ENCODE measurements at places on chromosomes 3 and 15.
A peak's percentile ranks its signal among the peaks of the same experiment; 100 is the strongest.

GRCh38 chr3:33119891-33120290, 6.1 kb downstream of the CRTAP start:
- DNase-seq = no peak

DNA sequence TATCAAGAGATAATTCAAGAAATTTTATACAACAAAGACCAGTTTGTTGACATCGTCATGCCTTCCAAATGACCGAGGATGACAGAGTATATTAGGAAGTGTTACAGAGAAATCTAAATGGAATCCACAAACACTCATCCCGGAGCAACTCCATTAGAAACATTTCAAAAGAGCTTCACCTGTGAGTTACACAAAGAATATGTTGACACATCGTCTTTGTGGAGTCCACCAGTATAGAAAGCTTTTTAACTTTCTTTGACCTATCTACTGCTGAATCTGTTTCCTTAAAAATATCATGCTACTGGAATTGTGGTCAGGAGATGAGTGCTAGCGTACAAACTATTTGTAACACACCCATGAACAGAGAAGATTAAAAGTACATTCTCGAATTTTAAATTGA, 130.4 kb downstream of the SUCLG2 start:
- DNase-seq = peak; percentile 67

GRCh38 chr15:40242213-40242599, 3.3 kb downstream of the PAK6 start:
- no peak for DNase-seq

DNA sequence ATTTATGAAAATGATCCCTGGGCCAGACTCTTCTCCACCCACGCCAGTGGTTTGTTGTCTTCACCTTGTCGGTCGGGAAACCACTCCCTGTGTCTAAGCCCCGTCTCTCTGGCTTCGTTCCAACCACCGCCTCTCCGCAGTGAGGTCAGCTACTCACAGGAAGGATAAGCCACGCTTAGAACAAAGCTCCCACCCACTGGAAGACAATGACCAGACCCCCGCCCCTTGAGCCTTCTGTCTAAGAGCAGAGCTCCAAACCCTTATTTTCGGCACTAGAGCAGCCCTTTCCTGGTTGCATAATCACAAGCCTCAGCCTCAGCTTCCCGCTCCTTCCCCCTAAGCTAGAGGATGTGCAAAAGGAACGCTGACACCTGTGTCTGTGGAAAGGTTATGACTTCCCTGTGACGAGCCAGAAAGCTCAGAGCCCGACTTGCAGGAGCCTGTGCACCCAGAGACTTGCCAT, 114.9 kb upstream of the MEF2A start:
- DNase-seq = no peak

- DNase-seq = no peak
Observed at GRCh38 chr3:148856384-148856783, 8.7 kb upstream of the CPA3 start.

DNA sequence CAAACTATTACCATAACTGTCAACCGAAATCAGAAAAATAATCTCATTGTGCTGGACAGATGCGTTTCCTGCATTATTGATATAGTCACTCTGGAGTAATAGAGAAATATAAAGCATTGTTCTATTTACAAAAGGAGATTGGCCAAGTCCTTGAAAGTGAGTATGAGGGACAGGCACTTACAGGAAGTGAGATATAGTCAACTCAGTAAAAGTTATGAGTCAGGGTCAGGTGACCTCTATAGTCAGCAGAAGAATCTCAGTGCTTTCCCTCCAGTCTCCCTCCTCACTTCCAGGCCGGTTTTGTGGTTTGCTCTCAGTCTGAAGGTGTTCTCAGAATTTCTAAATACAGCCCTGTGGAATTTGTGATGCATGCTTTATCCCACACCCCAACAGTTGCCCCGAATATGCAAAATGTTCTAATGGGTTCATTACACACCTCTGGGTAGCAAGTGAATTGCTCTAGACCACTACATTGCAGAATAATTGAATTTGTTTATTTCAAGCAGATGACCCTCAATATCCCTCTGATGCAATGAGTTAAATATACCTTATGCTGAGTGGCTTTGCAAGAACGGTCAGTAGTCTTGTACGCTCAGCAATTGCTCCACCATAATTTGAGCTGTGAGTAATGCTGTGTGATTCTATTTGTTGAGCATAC, 787.7 kb downstream of the MCTP2 start:
- DNase-seq = peak; percentile 66

DNA sequence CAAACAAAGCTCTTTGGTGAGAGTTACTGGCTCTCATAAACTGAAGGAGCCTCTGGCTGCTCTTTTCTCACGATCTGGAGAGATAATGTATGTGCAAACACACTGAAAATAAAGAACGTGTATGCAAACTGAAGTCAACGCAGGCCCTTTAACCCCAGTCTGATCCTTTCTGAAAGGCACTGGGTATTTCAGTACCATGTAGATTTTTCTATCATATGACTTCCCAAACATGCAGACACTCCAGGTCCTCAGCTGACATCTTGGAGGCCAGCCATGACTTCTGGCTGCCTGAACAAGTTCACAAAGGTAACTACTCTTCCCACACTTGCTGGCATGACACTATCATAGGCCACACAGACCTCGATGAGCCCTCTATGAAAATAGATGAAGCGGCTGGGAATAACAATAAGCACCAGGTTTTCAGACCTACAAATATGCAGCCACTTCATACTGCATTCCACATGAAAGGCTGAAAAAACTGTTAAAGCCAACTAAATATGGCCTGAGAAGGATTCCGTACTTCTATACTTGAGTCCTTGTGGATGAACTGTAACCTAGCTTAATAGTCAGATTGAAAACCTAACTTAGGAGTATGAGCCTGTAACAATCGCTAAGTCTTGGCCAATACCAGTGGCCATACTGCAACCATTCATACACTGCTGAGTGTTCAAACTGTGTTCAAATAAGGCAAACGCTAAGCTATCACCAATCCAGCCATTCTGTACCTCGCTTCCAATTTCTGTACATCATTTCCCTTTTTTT, 121.3 kb downstream of the THRB start:
- DNase-seq = no peak

GRCh38 chr15:77380033-77380432, 39.9 kb downstream of the PEAK1 start:
- no peak for DNase-seq

- DNase-seq = no peak
Observed at GRCh38 chr3:185311991-185312390, 50.9 kb upstream of the MAP3K13 start.

GRCh38 chr3:58116985-58117384, 93.8 kb downstream of the DNASE1L3 start:
- no peak for DNase-seq

- peak; percentile 33 for DNase-seq
Observed at GRCh38 chr15:75578173-75578947, 755 bp downstream of the PTPN9 start.

DNA sequence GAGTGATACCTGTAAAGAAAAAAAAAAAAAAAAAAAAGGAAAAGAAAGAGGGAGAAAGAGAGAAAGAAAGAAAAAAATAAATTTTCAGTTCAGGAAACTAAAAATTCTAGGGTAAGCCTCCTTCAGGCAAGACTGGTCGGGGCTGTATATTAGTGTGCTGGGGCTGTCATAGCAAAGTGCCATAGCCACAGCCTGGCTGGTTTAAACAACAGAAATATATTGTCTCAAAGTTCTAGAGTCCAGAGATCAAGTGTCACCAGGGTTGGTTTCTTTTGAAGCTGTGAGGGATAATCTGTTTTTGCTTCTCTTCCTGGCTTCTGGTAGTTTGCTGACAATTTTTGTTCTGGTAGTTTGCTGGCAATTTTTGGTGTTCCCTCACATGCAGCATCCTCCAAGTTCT, 48.4 kb upstream of the SLC25A26 start:
- no peak for DNase-seq

DNA sequence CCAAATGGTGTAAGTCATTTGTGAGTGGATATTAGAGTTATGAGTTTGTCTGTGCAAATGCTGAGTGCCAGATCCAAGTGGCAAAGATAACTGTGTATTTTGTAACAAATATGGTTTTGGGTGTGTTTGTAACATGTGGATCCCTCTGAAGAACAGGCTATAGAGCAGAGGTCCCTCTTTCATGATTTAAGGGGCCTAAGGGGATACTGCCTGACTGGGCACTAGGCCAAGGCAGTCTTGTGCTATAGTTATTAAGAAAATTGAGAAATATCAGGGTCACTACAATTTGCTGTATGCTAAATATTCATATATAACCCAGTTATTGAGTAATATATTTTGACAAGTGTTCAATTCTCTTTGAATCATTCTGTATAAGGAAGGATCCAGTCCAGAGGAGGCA, 555.6 kb upstream of the RGMA start:
- no peak for DNase-seq

DNA sequence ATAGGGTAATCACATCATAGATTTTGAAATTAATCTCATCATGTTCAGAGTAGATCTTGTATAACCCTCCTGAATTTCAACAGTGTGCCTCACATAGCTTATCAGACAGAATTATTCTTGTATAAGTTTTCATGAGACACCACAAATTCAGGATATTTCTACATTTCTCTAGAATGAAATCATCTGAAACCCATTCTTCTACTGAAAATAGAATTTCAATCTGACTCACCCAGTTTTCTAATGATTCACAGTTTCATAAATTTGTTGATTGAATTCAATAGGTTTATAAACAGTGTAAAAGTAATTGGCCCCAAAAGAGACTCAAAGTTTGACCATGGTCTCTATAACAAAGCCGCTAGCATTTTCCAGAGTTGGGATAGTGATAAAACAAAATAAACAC, 1082.6 kb upstream of the EPHA6 start:
- DNase-seq = no peak

GRCh38 chr3:133899311-133899710, 3.6 kb upstream of the RAB6B start:
- DNase-seq = no peak

- DNase-seq = no peak
Observed at GRCh38 chr3:59653405-59654122, 603.7 kb upstream of the CFAP20DC start.

DNA sequence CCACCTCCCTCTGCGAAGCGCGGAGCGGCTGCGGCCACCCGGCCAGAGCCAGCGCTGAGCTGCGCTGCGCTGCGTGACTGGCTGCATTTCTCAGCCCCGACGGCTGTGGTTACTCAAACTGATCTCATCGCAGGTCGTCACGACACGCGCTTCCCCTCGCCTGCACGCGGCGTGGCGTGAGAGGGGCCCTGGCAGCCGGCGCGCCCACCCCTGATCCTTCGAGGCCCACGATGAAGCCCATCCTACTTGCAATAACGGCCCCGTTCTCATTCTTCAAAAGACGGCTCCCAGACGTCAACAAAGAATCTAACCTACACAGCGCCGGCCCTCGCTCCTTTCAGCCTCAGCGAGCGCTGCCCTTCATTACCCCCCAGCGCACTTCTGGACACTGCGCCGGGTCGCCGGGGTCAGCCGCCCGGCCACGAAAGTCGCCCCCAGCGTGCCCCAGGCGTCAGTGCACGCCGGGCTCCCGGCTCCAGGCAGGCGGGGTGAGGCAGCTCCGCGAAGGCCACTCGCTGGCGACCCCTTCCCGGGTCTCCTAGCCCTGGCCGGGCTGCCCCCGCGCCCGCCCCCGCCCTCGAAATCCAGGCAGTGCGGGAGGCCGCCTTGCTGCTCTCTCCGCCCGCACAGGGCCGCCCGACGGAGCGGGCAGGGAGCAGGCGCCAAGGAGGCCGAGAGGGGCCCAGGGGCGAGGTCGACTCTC, 9.9 kb upstream of the LEKR1 start:
- peak; percentile 90 for DNase-seq

GRCh38 chr15:86231864-86232721, 152.4 kb downstream of the AGBL1 start:
- DNase-seq = peak; percentile 2

- no peak for DNase-seq
Observed at GRCh38 chr3:9455596-9456131, 58.2 kb downstream of the SETD5 start.

- no peak for DNase-seq
Observed at GRCh38 chr15:46089467-46089935, 454.7 kb downstream of the SQOR start.
